ENCODE measurements at places on chromosomes 3 and 15. TPM values are rescaled to one million over a fixed set of nuclear protein-coding genes. Genes with fewer than 3 reads are reported as not detected.

GRCh38 chr3:71308836-71309235 lies 274.7 kb downstream of the FOXP1 start:
- ATAC-seq = no peak

- ATAC-seq = no peak
Observed at GRCh38 chr15:62142736-62143135, 22.3 kb downstream of the C2CD4B start.

GRCh38 chr15:39583596-39584265 lies 2.9 kb downstream of the THBS1 start:
- ATAC-seq = no peak

Gene SUSD5
- total RNA-seq = 0.08 TPM

Gene IGSF11
- 0.32 TPM for total RNA-seq

- ATAC-seq = no peak
Observed at GRCh38 chr3:60893946-60894345, 357.3 kb downstream of the FHIT start.

DNA sequence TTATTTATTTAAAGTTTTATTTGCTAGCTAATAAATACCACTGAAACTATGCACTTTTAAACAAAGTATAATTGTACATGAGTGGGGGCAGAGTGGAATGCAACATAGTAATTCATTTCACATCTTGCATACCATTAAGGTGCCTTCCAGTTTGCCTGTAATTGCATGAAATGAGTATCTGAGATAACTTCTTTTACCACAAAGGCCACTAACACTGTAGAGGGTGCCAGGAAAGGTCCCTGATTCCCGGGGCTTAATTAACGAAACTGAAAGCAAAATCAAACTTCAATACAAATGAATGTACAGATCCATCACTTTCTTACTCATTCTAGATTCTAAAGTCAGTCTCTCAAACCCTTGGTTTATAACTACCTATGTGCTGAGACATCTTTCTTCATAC lies 2.1 kb downstream of the CD47 start:
- no peak for ATAC-seq

DNA sequence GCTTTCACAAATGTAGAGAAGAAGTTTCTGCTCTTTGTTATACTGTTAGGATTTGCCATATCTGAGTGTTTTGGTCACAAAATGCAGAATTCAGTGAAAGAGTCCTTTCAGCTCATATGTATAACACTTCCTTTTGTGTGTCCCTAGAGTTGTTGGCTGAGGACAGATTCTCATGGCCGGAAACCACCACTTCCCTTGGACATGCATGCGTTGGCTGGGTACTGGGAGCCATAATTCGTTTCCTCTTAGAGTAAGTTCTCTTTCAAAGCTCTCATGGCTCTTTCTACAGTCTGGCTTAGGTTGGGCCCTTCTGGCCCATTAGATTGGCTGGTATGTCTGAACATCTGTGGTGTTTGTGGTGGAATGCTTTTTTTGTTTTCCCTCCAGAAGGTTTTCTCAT lies 298.5 kb downstream of the DIPK2A start:
- ATAC-seq = no peak

- no peak for ATAC-seq
Observed at GRCh38 chr3:29334706-29335105, 53.8 kb downstream of the RBMS3 start.

DNA sequence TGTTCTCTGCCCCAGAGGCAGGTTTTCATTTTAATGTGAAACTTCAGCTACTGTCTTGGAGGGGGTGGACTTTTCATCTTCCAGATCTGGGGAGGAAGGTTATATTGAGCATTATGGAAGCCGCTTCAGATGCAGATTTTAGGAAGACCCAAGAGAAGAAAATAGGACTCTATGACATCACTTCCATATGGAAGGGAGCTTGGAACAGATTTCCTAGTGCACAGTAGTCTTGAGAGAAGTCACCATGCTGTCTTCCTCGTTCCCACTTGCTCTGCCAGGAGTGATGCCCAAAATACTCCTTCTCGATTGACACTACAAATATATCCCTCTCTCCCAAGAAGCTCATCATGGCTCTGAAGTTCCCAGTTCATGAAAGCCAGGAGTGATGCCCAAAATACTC lies 197.2 kb downstream of the ATP10A start:
- ATAC-seq = no peak

DNA sequence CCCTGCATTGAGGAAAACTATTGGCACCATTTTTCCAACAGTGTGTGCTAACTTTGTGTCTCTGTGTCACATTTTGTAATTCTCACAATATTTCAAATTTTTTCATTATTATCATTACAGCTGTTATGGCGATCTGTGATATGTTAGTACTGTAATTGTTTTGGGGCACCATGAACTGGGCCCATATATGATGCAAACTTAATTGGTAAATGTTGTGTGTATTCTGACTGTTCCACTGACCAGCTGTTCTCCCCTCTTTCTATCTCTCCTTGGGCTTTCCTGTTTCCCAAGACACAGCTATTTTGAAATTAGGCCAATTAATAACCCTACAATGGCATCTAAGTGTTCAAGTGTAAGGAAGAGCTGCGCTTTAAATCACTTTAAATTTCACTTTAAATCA lies 2.2 kb upstream of the CYP8B1 start:
- ATAC-seq = no peak

GRCh38 chr15:66758844-66759243 lies 56.8 kb downstream of the SMAD6 start:
- no peak for ATAC-seq

Gene CACNA2D2
- total RNA-seq = 0.08 TPM

DNA sequence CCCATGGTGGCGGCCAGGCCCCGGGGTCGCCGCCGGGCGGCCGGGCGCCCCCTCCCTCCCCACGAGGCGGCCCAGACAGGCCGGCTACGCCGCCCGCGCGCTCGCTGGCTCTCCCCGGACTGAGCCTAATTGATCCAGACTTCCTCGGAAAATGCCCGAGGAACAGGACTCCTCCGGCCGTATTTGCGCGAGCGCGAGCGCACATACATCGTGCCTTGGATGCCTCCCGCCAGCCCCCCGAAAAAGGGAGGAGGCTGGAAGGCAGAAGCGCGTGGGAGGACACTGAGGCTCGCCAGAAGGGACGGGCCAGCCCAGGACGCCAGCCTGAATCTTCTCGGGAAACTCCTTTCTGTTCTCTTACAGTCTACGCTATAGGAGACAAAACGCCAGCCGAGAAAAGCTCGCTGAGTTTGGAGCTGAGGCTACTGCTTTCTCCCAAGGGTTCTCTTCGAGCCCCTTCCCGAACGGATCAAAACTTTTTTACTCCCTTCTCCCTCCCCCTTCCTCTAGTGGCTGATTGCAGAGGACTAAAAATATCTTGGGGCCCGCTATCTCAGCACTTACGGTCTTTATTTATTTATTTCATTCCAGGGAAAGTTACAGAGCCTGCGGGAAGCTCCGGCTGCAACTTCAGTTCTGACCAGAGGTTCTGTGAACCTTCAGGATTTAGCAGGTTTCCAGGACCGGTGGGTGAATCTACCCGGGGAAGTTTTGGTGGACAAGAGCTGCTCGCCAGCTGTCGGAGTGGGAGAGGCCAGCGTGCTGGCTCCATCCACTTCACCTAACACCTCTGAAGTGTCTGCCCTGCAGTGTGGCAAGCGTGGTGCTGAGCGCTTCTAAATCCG lies at the start of gene PDZRN3:
TSS of gene PDZRN3 (minus strand) at position 121 of the 845 bp plus-strand sequence.
- peak; percentile 68 for ATAC-seq

DNA sequence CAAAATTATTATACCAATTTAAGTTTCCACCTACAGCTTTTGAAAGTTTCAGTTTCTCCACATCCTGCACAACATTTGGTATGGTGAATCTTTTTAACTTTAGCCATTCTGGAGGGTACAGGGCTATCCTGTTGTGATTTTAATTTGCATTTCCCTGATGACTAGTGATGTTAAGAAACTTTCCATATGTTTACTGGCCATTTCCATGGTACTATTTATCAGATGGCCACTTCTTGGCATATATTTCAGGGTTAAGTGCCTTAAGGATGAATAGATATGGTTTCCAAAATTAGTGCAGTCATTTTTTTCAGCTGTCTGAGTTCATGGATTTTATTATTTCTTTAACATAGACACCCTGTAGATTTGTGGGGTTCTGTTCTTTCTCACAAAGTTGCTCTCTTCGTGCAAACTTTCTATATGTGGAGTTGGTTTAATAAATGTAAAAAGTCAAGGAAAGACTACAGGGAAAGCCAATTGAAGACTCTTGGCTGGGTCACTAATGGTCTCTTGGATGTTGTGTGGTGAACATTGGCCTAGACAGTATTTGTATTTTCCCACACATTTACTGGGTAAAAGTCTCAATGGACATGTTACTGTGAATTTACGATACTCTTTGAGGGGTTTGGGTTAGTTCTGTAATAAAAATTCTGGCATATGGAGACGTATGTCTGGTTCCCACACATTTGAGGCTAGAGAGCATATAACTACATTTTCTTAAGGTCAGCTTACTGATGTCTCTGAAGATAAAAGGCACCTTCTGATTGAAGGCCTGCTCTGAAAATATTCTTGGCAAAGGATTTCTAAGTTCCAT lies 147.5 kb upstream of the PDZRN3 start:
- no peak for ATAC-seq

Gene ARID3B
- total RNA-seq = 5.4 TPM

Gene HYAL3
- 4.8 TPM for total RNA-seq

DNA sequence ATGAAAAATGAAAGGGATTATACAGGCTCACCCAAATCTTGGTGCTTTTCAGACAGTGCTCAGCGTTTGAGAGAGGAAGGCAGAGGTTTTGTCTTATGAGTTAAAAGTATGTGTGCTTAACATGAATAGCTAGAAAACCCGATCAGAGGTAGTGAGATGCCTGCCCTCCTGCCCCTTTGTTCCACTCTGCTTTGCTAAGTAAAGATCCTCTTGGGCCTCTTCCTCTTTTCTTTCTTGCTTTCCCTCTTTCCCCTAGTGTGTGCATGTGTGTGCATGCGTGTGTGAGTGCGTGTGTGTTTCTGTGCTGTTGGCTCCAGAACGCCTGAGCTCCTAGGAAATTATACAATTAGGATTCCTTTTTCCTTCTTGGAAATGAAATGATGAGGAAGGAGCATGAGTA lies 261.3 kb upstream of the NR2E3 start:
- ATAC-seq = no peak

GRCh38 chr15:59371458-59372351 lies 966 bp downstream of the MYO1E start:
- ATAC-seq = peak; percentile 71

Gene CA12
- total RNA-seq = 138 TPM

Gene CIDEC
- total RNA-seq = not detected

DNA sequence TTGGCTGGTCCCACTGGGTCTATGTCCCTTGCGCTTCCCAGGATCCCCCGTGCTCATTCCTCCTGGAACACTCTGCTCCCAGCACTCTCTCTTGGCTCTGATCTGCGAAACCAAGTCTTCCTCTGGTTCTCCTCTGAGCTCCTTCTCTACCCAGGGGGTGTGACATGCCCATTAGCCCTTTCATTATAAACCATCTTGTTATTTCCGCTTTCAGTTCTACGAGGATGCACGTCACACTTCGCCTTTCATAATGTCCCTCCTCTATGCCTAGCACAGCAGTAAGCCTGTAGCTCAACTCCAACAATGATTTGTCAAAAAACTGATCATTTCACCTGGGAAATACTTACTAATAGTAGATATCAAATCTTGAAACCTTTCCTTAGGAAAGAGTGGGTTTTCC lies 52.0 kb upstream of the RAD18 start:
- ATAC-seq = no peak

DNA sequence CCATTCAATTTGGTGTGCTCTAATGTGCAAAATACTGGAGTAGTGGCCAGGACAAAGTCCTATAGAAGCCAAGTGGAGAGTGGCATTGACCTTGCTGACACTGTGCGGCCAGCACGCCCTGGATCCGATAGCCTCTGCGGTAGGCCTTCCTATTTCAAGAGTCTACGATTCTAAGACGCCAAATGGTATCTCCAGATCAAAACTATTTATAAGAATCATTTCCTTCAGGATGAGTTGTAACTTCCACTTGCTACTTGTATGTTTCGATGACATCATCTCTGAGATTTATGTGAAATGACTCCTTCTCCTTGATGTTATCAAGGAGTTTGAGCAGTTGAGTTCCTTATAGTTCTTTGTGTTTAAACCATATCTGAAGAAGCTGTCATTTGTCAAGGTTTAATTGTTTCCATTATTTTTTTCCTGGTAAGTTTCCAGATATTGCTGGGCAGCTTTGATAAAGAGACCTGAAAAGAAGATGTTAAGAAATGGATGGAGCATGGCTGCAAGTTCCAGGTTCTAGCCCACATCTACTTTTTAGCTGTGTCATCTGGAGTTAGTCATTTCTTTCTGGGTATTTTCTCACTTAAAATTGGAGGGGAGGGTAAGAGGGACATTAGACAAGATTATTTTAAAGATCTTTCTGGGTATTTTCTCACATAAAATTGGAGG lies 71.8 kb downstream of the TMEM44 start:
- ATAC-seq = no peak

Gene RASGRP1
- 21.2 TPM for total RNA-seq

DNA sequence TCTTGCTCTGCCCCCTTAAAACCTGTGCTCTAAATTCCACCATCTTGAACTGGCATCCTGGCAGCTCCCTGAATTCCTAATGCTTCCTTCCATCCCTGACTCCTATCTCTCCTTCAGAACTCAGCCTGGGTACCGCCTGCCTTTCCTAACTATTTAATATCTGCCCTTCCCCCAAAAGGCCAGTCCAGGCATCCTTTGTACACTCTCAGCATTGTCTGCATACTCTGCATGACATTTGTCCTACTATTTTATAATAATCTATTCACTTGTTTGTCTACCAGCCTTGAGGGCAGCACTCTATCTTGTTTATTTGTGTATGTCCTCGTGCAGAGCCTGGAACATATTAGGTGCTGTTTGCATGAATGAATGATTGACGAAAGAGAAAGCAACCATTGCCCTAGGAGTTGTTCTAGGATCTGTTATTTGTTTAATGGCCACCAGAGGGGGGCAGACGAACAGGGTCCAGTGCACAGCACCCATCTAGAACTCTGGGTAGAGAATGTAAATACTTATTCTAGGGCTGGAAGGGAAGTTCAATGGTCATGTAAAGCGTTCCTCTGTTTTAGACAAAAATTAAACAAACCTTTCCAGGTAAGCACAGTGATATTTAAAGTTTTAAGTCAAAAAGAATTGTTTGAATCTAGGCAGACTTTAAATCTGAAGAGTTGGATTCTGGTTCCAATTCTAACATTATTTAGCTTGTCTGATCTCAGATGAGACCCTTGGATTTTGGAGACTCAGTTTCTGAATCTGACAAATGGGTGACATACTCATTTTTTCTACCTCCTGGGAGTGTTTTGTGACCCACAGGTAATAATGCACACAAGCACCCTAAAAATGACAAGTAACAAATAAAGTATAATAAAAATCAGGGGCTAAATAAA lies 125.8 kb upstream of the GALNT15 start:
- peak; percentile 90 for ATAC-seq

Gene LIPH
- total RNA-seq = 14.6 TPM

Gene THPO
- not detected for total RNA-seq

Data from esophagus mucosa (tissue), 1 donor.